ENCODE measurements at places on chromosomes 4 and X.
A peak's percentile ranks its signal among the peaks of the same experiment; 100 is the strongest.

GRCh38 chrX:123181233-123181914, 2.7 kb upstream of the GRIA3 start:
- DNase-seq, result no peak

DNA sequence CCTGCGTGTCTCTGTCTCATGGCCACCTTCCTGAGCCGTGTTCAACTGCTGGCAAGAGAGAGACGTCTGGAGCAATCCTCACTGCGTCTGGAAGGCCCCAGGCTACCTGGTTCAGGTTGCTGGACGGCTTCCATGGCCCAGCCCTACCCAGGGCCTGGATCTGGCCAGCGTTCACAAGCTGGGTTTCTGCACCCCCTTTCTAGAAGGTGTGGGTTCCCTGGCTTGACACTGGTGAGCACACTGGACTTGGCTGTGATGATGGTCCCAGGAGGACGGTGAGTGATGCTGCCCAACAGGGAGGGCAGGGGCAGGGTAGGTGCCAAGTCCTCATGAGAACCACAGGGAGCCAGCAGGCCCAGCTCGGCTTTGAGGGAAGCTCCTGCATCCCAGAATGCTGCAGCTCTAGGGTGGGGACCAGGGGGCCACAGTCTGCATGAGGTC, 63.4 kb downstream of the HTRA3 start:
- DNase-seq, result no peak

DNA sequence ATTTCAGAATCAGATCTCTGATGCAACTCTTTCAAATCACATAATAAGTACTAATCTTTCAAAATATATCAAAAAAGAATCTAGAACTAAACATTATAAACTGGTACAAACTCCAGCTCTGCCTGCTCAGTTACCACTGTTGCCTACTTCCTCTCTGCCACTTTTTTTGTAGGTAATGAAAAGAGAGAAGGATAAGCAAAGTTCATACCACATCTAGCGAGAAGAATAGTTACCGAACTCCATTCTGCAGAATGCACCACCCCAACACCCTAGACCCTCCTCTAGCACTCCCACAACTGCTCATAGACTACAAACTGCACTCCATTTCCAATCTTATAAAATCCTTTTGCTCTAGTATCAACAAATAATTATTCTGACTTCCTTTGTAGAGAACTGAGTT, 19.7 kb upstream of the LRBA start:
- no peak for DNase-seq

- peak; percentile 62 for DNase-seq
Observed at GRCh38 chr4:138275963-138276621, 33.9 kb upstream of the SLC7A11 start.

- no peak for DNase-seq
Observed at GRCh38 chrX:44935172-44935571, 62.2 kb downstream of the KDM6A start.

DNA sequence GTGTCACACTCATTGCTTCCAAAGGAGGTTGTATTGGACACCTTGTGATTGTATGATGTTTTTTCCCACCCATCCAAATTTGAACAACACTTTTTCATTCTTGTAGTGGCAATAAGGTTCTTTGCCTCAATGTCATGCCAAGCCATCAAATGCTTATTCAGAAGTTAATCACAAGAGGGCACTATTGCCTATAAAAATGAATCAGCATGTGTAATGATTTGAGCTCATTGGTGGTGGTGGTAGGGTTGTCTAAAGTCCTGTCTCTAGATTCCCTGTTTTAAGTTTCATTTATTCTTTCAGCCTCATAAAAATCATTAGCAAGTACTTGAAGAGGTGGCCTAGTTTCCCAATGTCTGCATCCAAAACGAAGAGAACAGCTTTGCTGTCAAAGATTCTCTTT, 37.0 kb downstream of the IRS4 start:
- no peak for DNase-seq
